Pulmonary artery endothelial cell (primary cell): ENCODE measurements at places on chromosomes 5 and 9.

- DNase-seq, result no peak
Observed at GRCh38 chr5:9545992-9546851, at the start of gene SEMA5A. Gene SEMA5A, minus strand, starts transcription at chr5:9546075. Its CDS starts 166,129 bp downstream, at chr5:9379946.

- DNase-seq, result no peak
Observed at GRCh38 chr5:146026307-146027010, 78.9 kb downstream of the PLAC8L1 start.

DNA sequence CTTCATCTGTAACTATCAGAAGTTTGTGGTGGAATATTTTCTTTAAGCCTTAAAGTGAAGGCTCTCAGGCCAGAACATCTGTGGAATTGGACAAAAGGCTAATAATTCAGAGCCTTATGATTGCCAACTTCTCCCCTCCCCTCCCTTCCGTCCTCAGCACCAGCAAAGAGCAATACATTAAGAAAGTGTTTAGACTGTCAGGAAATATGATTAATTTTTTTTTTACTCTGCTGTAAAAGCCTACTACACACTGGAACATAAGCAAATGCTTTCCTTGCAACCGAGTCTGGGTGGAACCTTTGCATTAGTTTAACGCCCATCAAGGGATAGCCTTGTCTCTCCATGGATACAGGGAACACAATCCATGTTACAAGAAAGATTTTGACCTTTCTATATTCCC, 110.3 kb upstream of the TARS1 start:
- DNase-seq, result peak; percentile 10

DNA sequence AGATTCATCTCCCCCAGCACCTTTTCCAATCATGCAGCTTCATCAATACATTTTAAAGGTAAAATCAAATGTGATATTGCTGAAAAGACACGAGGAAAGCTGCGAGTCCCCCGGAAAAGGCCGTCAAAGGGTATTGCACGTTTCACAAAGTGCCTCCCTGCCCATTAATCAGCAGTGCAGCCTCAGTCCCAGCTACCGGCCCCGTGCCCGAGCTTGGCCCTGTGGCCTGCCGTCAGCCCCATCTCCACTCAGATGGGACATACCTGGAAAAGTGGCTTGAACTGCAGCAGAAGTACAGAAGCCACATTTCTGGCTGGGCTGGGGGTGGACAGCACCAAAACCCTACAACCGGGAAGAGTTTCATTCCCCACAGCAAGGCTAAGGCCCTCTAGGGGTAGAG, 39.9 kb upstream of the EQTN start:
- DNase-seq, result no peak

GRCh38 chr5:172443441-172444109, 10.8 kb downstream of the SH3PXD2B start:
- DNase-seq, result peak; percentile 93

- DNase-seq, result peak; percentile 41
Observed at GRCh38 chr5:177310757-177311391, 824 bp downstream of the MXD3 start.

DNA sequence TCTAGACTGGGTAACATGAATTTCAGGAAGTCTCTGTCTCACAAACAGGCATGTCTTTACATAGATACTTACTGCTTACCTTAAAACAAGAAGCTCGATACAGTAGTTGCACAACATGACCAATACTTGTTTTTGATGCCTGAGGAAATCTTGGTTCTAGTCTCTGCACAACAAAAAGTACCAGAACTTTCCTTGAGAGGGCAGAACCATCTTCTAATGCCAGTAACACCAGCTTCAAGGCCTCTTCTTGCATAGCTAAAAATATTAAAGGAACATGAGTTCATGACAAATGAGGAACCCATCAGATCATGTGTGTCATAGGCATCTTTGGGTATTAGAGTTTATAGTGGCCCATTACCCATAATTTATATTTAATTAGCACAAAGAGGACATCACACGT, 22.0 kb downstream of the RC3H2 start:
- DNase-seq, result no peak

- no peak for DNase-seq
Observed at GRCh38 chr5:5145651-5146529, 5.8 kb downstream of the ADAMTS16 start.

DNA sequence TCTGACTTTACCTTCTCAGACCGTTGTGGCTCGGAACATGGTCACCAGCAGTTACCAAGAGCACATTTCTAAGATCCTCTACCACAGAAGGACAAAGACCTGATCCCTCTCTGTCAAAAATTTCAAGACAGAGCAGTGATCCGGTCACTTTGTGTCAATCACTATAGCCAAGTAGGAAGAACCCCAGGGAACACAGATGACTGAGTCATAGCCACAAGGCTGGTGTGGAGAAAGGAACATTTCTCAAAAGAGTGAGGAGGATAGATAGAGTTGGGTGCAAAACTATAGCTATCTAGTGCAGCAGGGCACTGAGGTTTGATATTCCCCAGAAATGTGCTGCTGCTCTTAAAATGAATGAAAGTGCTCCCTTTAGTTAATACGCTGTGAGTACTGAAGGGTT, 130.7 kb upstream of the SMIM23 start:
- no peak for DNase-seq

DNA sequence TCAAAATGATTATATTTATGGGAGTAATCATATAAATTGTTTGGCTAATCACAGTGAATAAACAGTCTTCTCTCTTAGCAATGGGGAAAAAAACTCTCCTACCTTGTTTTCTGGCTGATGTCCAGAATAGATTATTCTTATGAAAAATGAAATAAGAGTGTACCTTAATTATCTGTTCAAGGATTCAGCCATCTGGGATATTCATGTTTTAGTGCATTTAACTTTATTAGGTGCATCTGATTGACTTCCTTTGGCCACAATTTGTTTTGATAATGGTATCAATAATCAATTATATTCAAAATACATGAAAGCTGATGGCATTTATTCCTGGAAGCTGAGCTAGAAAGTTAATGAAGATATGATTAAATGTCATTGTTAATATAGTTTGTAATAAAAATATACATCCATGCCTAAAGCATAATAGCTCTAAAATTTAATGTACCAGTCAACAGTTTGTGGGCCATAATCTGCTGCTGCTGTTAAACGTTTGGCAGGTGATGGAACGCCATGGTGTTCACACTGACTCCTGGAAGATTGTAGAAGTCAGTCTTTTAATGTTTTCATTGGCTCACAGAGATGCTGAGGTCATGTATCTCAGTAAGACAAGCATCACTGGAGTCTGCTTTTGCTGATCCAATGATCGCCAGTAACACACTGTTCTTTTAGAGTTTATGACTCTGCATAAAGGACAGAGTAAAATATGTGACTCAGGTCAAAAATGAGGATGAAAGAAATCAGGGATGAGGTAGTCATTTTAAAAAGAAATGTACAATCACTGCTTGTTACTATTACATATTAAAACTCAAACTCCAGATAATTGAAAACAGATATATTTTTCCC, 105.8 kb downstream of the ISL1 start:
- no peak for DNase-seq

DNA sequence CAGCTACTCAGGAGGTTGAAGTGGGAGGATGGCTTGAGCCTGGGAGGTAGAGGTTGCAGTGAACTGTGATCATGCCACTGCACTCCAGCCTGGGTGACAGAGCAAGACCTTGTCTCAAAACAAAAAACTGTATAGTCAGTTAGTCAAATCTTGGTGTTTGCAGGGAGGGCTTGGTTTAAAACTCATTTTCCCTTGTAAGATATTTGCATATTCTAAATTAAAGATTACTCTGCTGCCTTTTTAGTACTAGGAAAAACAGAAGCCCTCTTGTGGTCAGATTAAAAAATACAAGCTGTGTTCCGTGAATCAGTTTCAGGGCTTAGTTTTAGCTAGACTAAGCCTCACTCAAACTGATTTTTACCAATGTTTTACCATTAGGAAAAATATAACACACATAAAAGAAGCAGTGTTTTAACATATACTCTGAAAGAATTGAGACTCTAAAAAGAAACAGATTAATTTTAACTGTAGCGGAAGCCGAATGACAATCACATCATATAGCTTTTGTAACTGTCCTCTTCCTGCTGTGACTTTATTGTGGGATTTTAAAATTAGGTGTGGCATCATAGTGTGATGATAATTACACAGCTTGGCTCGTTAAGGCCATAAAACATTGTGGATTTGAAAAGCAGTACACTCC, 84.9 kb upstream of the BASP1 start:
- no peak for DNase-seq

GRCh38 chr5:113245427-113246225, 189.2 kb downstream of the TSSK1B start:
- DNase-seq, result no peak

DNA sequence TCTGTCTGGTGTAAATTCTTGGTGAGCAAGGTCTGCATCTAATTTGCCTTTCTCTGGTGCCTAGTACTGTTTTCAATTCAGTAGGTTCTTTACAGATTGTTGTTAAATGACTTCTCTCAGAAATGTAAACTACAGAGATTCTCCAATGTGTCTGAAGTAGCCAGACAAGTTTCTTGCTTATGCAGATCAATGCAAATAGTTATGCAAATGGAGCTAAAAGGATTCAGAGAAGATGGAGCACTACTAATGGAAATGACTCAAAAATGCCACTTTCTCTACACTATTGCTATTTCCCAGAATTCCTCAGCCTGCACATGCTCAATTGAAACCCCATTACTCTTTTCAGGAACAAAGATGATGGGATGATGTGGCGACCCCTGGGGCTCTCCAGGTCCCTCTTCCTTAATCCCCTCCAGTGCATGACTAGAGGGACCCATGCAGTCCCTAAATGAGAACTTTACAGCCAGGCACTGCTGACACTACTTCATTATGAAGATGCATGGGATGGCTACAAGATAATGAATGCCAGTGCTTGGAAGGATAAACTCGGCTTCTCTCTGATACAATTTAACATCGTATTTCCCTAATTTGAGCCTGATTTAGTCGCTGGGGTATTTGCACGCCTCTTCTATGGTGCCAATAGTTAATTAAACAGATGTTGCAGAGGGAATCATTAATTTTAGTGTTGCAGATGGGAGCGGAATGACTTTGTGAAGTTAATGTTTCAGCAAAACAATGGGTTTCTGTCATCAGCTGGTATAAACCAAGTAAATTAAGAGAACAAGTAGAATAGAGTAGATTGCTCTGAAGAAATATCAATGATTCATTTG, 753.2 kb downstream of the TLR4 start:
- no peak for DNase-seq

- no peak for DNase-seq
Observed at GRCh38 chr5:87845734-87846133, 422.9 kb downstream of the TMEM161B start.

DNA sequence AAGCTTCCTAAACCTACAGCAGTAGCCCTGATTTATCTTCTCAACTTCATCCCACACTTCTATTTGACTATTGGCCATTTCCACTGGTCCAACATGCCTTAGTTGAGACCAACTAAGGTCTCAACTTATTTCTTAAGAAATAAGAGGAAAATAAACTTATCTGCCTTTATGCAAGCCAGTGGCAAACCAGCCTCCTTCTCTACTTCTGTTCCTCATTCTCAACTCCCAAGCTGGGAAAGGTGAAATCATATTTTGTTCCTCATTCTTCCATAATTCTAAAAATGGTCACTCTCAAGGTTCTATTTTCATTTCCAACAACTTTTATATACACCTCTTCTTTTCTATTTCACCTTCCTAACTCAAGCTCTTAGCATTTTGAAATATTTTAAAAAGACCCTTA, 149.6 kb upstream of the C9orf72 start:
- DNase-seq, result no peak

DNA sequence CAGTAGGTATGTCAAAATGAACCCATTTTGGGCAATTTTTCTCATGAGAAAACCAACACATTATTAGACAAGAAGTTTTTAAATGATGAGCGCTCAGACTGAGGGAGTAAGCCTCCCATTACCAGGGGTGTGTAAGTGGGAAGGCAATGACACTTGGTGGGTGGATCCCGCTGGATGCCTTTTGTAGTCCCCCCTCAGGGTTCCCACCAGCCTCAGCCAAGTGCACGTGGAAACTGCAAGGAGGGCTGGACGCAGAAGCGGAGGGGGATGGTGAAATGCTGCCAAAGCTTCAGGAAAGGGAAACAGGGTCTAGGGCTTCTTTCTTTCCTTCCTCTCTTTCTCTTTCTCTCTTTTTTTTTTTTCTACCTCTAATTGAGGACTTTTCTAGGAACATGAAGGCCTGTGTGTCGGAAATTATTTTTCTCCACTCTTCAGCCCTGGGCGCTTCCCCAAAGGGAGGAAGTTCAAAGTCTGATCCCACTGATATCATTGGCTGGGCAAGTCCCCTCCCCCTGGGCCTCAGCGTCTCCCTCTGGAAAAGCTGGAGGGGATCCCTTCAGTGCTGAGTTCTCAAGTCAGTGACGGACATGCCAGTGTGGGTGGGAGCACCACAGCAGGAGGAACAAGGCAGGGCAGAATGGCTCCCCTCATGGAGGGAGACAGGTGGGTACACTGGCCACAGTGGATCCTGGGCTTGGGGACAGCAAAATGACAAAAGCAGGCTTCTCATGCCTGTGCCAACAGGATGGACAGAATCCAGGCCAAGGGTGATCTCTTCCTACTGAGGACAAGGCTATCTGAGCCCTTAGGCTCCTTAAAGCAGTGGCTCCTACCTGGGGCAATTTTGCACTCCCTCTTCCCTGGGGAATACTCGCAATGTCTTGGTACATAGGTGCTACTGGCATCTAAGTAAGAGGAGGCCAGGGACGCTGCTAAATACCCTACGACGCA, 23.9 kb upstream of the SLC25A51 start:
- no peak for DNase-seq

- no peak for DNase-seq
Observed at GRCh38 chr9:29289365-29289764, 1716.1 kb upstream of the C9orf72 start.

GRCh38 chr9:86529496-86530275, 175.5 kb upstream of the TUT7 start:
- no peak for DNase-seq

DNA sequence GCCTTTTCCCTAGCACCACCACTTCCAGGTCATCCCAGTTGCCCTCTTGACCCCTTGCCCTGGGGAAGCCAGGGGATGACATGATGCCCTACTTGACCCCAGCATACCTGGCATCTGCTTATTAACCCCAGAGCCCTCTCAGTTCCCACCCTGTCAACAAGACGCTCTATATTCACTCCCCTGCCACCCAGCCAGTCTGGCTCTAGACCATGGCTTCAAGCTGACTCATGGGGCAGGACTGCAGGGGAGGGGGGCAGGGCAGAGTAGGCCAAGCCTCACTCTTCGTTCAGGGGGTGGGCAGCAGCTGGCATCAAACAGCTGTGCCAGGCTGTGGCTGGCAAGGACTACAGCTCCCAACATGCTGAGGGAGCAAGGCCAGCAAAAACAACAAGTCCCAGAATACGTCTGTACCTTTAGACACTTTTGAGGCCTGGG, 5.3 kb downstream of the ATOSB start:
- DNase-seq, result no peak

DNA sequence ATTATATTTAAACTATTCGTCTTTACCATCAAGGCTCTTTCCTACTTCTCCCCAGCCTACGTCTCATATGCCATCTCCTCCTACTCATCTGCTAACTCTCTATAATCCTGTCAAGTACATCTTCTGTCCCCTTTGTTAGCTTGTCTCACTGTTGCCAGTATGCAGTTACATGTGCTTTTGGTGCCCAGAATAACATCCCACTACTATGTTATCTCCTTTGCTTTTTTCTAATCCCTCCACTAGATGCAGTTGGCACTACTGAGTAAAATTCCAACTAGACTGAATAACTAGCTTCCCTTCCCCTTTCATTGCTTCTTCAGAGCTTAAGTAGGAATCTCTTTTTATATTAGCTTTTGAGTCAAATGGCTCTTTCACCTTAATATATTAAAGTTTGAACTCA, 3.0 kb upstream of the ARRDC3 start:
- no peak for DNase-seq
